ENCODE measurements at places on chromosomes 16 and 17.

- no peak for DNase-seq
These were observed 69.9 kb downstream of the TBC1D16 start for GRCh38 chr17:79965806-79966205.

DNA sequence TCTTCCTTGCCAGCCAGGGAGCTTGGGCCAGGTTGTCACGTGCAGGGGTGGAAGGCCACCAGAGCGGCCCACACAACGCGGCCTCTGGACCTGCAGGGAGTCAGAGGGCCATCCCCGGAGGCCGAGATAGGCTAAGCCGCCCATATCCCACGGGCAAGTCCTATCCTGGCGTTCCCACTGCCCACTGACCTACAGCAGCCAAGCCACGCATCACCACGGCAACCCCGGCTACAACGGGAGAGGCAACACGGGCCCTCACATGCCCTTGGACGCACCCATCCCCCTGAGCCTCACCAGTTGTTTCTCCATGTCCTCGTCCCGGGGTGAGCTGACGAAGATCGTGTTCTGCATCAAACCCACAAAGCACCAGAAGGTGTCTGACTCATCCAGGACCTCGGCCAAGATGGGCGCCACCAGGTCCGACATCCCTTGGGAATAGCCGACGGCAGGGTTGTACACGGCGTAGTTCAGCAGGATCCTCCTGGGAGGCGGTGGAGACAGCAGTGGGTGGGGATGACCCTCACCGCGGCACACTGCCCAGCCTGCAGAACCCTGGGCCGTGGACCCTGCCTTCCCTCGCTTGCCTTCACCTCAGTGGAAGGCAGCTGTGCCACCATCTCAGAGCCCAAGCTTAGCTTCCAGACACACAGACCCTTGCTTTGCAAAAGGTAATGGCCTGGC lies 88.2 kb downstream of the TBC1D16 start:
- DNase-seq = no peak

DNA sequence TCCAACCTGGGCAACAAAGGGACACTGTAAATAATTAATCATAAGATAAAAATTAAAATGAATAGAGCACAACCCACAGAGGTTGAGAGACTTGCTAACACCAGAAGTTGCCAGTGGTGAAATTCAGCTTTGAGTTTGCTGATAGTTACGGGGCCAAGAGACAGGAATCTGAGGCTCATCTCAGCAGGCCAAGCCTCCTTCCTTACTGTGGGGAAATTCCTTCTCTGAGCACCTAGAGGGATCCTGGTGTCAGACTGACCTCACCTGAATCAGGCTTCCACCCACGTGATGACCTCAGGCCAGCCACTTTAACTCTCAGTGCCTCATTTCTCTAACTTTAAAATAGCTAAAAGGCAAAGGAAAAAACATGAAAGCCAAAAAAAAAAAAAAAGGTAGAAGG lies 4.7 kb downstream of the ABAT start:
- no peak for DNase-seq

GRCh38 chr17:56886288-56886731 lies 27.5 kb downstream of the TRIM25 start:
- DNase-seq = no peak

- DNase-seq = no peak
These were observed 4.3 kb upstream of the GSG1L start for GRCh38 chr16:28067604-28068379.

- peak; percentile 68 for DNase-seq
These were observed 37.2 kb upstream of the RGS9 start for GRCh38 chr17:65099941-65100315.

DNA sequence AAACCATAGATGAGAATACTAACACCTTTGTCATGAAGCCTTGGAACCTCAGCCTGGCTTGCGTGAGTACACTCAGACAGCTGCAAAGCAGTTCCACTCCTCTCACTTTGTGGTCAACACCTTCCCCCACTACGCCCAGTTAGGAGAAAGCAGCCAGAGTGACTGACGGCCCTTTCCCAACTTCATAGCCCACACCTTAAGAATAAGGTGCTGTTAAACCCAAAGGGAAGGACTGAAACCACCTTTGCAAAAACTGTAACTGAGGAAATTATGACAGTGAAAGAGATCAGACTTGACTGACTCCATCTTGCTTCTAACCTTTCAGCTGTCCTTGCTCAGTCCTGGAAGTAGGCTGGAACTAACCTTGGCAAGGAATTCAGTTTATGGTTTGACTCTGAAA lies 13.7 kb downstream of the N4BP1 start:
- DNase-seq = peak; percentile 42

- DNase-seq = no peak
These were observed 55.7 kb downstream of the IRX5 start for GRCh38 chr16:54986409-54986808.

GRCh38 chr17:82582213-82582612 lies 62.7 kb downstream of the FOXK2 start:
- no peak for DNase-seq

- DNase-seq = no peak
These were observed 13.3 kb upstream of the CAVIN1 start for GRCh38 chr17:42436391-42436790.

DNA sequence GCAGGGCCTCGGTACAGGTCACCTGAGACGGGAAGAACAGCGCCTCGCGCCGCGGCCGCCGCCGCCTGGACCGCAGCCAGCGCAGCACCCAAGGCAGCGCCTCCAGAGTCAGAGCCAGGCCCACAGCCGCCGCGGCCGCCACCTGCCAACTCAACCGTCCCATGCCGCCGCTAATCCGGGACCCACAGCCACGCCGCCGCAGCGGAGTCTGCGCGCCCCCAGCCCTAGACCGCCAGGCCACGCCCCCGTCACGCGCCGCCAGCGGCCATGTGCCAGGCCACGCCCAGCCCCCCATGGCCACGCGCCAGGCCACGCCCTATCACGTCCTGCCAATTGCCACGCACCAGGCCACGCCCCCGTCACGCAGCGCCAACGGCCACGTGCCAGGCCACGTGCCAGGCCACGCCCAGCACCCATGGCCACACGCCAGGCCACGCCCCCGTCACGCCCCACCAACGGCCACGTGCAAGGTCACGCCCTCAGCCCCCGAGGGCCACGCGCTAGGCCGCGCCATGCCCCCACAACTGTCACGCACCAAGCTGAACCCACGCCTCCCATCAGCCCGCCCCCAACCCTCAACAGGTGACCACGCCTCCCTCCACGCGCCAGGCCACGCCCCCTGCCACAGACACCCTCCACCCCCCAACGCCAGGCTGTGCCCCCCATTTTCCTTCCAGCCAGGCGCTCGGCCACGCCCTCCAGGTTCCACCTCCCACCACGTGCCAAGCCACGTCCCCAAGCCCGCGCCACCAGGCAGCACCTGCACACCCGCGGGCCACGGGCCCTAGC lies at the start of gene PLD6:
Gene PLD6, minus strand, starts transcription at position 210 of the 789 bp plus-strand sequence. Its CDS starts 47 bp downstream, at position 163.
- DNase-seq = peak; percentile 84

DNA sequence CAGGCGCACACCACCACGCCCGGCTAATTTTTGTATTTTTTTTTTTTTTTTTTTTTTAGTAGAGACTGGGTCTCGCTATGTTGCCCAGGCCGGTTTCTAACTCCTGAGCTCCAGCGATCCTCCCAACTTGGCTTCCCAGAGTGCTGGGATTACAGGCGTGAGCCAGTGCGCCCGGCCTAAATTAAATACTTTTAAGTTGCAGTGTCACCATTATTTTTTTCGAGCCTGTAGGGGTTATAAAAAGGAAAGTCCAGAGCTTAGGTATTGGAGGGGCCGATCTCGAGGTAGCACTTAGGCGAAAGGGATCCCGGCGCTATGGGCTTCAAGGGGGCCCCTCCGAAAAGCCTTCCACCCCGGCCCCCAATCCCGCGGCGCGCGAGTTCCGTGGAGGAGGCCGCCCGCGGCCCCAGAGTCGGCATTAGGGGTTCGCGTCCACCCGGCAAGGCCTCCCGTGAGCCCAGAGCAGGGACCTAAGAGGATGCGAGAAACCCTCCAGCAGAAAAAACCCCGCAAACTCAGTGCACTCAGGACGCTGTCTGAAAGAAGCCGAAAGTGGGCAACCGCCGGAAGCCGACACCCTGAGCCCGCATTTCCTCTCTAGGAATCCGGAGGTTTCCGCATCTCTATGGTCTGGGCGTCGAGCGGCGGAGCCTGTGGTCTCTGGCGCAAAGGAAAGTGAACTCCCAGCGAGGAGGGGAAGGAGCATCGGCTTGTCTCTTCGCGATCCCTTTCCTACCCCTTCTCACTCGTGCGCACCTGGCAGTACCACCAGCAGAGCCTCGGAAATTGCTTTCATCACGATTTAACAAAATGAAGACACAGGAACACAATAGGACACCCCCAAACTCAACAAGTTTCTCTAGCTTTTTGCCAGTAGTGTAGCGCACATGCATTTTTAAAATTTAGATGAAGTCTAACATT lies 14.1 kb upstream of the RGS9 start:
- peak; percentile 90 for DNase-seq

GRCh38 chr16:4347765-4348509 lies 3.2 kb downstream of the PAM16 start:
- no peak for DNase-seq

DNA sequence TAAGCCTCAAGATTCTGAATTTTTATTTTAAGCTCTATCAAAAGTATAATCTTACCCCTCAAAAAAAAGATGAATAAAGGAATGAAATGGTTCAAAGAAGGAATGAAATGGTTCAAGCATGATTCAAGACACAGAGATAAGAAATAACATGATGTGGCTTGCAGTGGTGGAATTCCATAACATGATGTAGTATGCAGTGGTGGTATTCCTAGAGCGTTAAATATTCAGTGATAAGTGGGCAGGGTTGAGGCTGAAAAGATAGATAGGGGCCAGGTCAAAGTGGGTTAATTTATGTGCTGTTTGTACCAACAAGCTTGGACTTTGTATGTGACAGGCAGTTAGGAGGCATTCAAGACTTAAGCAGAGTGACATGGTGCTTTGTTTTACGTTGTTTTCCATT lies 29.6 kb downstream of the TNRC6A start:
- DNase-seq = no peak

DNA sequence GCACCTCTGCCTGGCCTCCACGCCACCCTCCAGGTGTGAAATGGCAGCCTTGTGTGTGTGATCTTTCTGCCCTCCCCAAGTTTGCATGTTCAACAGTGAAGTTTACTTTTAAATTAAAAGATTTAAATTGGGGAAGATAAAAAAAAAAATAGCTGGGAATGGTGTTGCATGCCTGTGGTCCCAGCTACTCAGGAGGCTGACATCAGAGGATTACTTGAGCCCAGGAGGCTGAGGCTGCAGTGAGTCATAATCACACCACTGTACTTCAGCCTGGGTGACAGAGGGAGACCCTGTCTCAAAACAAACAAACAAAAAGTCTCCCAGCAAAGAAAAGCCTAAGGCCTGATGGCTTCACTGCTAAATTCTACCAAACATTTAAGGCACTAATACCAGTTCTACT lies 35.4 kb upstream of the RNF43 start:
- no peak for DNase-seq

DNA sequence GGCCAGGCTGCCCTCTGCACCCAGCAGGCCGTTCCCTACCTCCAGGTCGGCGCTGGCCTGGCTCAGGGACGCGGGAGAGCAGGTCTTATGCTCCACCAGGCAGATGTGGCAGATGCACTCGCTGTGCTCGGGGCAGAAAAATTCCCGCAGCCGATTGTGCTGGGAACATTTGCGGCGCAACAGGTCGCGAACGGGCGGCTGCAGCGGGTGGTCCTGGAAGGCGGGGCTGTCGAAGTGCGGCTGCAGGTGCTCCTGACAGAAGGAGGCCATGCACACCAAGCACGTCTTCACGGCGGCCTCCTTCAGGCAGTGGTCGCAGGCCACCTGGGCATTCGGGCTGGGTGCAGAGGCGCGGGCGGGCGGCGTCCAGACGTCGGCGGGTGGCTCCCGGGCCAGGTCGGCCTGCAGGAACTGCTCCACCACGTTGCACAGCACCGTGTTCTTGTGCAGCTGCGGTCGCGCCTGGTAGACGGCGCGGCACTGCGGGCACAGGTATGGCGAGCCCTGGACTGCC lies 439 bp downstream of the TRIM25 start:
- no peak for DNase-seq

GRCh38 chr17:49361902-49362722 lies at the start of gene ZNF652:
Gene ZNF652 (minus strand): TSS chr17:49362250. CDS start chr17:49317725, 44,525 bp downstream.
- DNase-seq = peak; percentile 97

DNA sequence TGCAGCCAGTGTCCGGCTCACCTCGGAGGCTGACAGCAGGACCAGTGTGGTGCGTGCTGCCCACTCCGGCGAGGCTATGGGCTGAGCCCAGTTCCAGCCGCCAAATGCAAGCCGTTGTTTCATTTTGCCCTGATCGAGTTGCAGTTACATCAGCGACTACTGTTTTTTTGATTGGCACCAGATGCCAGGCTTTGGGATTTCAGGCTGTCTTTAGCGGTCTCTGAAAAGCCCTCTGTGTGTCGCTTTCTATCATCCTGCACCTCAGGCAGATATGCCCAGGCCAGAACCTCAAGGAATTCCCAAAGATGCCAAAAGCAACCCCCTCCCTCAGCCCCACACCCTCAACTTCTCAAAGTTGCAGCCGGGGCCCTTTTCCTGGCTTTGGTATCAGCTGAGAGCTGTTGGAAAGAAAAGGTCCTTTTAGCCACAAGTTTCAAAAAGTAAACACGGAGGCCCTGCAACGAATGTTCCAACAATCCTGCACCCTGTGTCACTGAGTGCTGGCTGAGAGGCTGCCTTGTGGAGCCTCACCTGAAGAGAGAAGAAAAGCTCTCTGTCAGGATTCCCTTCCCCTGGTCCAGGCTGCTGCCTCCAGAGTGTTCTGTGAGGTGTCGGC lies 58.9 kb downstream of the WWP2 start:
- no peak for DNase-seq

GRCh38 chr16:57959121-57959520 lies 11.8 kb downstream of the CNGB1 start:
- DNase-seq = no peak

DNA sequence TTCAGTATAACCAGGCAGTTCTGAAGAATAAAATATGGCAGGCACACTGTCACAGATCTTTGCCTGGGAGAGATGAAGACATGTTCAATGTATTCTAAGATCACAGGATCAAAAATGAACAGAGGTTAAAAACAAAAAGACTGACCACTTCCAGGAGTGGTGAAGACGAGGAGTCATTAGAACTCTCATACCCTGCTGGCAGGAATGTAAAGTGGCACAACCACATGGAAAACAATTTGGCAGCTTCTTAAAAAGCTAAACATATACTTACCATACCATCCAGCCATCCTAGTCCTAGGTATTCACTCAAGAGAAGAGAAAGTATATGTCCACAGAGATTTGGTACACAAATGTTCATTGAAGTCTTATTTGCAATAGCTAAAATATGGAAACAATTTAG lies 406.3 kb downstream of the NPIPA8 start:
- DNase-seq = no peak

DNA sequence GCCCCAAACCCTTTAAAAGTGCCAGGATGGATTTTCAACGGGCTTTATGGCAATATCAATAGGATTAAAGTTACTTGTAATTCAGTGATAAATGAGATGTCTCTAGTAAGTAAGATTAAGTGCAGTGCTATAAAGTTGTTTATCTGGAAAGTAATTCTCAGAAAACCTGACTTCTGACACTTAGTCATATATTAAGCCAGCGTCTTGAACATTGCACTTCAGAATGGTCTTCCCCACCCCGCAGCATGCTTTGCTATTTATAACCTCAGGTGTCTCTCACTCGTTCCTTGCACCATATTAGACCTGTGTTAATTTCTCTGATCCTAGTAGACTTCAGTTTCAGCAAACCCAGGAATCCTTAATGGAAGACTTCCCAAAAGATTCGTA lies 2.1 kb upstream of the MAF start:
- DNase-seq = peak; percentile 72

GRCh38 chr16:25633549-25633948 lies 58.2 kb upstream of the HS3ST4 start:
- no peak for DNase-seq

Measured in CD4-positive, alpha-beta T cell treated with Interleukin-4 for 4 hours (primary cell).